ENCODE measurements at places on chromosomes 4 and X.

GRCh38 chr4:165723051-165723795, 149.8 kb upstream of the TLL1 start:
- no peak for DNase-seq

DNA sequence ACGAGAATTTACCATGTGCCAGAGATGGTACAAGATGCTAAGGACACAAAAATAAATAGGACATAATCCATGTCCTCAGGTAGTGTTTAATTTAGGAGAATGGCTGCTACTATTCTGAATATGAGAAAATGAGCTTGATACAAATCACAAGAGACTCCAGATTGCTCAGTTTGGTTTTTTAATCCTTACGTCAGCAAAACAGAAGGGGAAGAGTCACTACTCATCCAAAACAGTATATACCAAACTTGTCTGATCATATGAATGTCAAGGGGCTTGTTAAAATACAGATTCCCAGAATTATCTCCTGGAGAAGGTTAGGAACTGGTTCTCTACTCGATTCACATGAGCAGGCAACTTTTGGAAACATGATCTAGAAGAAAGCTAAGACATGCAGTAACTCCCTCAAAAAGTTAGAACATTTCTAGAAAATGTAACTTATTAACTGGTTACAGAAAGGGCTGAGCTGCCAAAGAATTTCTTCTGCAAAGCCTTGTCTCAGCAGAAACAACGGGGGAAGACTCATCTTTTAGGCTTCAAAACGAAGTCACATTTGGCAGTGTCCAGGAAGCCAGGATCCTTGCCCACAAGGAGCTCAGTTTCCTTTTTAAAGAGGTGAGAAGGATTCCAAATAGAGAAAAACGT, 3.4 kb downstream of the AIFM1 start:
- DNase-seq: no peak

DNA sequence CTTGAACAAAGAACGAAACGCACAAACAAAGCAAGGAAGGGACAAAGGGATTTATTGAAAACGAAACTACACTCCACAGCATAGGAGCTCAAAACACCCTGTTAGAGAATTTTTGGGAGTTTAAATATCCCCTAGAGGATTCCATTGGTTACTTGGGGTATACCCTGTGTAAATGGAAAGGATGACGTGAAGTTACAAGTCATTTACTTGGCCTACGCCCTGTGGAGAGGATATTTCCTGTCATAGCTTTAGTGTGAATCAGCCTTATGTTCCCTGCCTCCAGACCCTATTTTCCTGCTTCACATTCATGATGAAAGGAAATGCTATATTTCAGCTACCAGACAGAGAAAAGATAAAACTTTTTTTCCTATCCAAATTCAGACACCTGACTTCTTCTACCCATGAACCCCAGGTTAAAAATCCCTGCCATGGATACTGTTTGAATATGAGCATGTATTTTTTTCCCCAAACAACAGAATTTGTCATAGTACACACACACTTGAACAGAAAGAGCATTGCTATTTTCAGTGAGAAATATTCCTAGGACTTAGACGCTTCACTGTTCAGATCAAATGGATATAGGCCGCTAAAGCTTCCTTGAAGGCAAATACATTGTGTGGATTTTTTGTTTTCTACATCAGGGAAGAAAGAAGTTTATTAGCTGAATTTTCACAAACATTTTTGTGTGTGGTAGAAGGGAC, 20.4 kb downstream of the PIN4 start:
- DNase-seq: no peak

- no peak for DNase-seq
These were observed 112.5 kb upstream of the MAP9 start for GRCh38 chr4:155489271-155489670.

DNA sequence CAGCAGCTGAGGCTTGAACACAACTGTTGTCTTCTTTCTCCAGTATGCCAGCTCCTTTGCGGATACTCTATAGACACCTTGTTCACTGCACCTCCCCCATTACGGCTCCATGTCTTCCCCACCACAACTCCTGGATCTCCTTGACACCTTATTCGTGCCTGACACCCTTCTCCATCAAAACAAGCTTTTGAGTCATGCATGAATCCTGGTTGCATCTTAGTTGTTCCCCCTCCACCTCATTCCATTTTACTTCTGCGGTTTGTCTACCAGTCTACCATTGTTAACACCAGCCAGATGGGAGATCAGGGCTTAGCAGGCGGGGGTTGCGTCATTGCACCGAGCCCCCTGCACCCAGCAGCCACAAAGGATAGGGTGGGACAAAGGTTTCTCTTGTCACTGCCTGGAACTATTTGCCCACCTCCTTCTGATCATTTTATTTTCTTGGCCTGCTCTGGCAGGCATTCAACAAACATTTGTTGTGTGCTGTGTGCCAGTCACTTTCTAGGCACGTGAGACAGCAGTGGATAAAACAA, 2.0 kb upstream of the CDK16 start:
- DNase-seq: no peak

DNA sequence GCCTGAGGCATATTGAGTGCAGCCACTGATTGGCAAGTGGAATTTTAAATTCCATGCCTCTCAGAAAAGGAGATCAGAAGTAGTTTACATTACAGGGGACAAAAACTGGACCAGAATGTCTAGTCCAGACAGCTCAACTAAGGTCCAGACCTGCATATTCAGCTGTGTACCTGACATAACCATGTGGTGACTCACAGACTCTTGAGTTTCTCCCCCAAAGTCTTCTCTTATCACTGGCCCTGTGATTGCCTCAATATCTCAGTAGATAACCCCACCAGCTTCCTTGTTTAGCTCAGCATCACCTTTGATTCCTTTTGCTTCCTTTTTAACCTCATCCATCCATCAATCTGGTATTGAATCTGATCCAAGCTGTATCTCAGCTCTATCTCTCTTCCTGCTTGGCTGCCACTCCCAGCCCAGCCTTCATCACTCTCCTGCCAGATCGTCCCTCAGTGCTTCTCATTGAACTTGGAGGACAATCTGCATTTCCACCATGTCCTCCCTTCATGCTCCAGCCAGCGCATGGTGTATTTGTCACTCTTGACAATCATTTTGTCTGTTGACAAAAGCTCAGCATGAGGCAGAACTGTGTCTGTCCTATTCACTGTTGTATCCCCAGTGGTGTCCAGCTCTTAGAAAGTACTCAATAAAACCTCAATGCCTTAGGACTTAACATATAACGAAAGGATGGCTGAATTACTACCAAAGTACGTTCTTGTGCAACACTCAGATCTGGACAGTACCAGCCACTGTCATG, 27.8 kb upstream of the SLC2A9 start:
- no peak for DNase-seq

DNA sequence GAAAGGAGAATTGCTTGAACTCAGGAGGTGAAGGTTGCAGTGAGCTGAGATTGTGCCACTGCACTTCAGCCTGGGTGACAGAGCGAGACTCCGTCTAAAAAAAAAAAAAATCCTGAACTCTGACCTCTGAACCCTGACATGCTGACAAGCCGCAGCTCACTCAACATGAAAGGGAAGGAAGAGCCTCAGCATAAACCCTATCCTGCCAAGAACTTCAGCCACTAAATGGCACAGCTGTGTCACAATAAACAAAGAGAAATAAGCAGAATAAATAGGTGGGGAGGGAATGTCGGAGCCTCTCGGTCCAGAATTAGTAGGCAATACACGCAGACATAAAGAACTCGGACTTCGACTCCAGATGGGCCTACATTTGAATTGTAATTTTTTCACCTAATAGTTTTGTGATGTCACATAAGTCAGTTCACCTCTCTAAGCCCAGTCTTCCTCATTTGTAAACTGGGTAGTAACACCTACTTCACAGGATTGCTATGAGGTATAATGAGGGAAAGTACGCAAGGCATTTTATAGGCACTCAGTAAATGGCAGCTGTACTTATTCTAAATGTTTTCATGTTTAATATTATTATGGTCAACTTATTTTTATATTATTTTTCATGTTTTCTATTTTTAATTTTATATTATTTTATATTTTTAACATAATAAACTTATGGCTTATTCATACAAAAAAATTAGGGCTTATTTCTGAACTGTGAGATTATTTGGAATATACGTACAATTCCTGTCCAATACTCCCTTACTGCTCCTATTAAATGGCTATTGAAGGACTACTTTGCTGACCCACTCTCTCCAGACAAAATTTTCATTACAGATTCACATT, 243.4 kb downstream of the SCFD2 start:
- no peak for DNase-seq

GRCh38 chr4:36704289-36704688, 422.9 kb downstream of the DTHD1 start:
- DNase-seq: no peak

GRCh38 chr4:24743927-24744326, 51.4 kb upstream of the SOD3 start:
- DNase-seq: no peak

DNA sequence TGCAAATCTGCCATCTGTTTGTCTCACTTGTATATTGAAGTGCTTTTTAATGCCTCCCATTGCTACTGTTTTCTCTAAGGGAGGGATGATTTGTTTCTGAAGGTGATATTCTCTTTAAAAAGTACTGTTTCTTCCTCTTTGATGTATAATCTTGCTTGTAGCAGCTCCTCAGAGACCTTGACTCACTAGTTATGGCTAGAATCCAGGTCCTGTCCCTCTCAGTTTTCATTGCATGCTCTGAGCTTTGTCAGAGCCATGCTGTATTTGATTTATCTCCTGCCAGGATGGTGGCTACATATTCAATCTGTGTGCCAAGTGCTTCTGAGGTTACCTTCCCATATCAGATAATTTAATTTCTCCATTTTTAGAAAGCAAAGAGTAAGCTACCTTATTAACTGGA, 56.0 kb downstream of the GLUD2 start:
- DNase-seq: no peak

DNA sequence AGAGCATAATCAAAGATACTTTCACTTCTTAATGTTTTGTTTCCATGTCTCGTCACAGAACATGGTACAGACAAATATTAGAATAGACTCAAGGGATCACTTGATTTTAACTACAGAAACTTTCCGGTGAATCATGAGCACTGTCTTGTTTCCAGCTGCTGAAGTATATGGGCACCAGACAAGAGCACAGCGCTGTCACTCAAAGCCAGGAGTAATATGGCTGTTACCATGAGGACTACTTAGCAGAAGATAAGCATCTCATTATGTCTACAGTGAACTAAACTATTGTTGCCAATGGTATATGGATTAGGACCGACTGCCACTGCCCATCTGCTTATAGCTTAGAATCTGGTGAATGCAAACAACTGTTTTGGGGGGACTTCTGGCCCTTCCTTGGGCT, 34.3 kb downstream of the MECP2 start:
- no peak for DNase-seq
